ENCODE measurements at places on chromosomes 3 and 15.

- no peak for DNase-seq
Observed at GRCh38 chr15:39598186-39598850, 17.4 kb downstream of the THBS1 start.

- DNase-seq = no peak
Observed at GRCh38 chr15:87033056-87033455, 953.4 kb downstream of the AGBL1 start.

DNA sequence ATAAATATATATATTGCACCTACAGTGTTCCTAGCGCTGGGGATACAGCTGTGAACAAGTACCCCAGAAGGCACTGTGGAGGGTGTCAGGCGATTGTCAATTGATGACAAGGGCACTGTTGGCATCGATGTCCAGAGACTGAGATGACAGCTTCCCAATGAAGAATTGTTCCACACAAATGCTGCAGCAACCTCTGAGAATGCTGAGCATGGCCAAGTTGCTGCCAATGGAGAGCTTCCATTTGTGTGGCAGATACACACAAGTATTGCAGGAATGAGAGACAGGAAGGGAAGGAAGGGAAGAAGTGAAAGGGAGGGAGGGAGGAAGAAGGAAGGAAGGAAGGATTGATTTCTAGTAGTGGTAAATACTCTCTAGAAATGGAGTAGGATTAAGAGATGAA, 21.9 kb downstream of the LRTM1 start:
- no peak for DNase-seq

- no peak for DNase-seq
Observed at GRCh38 chr3:187828579-187829452, 83.5 kb upstream of the BCL6 start.

DNA sequence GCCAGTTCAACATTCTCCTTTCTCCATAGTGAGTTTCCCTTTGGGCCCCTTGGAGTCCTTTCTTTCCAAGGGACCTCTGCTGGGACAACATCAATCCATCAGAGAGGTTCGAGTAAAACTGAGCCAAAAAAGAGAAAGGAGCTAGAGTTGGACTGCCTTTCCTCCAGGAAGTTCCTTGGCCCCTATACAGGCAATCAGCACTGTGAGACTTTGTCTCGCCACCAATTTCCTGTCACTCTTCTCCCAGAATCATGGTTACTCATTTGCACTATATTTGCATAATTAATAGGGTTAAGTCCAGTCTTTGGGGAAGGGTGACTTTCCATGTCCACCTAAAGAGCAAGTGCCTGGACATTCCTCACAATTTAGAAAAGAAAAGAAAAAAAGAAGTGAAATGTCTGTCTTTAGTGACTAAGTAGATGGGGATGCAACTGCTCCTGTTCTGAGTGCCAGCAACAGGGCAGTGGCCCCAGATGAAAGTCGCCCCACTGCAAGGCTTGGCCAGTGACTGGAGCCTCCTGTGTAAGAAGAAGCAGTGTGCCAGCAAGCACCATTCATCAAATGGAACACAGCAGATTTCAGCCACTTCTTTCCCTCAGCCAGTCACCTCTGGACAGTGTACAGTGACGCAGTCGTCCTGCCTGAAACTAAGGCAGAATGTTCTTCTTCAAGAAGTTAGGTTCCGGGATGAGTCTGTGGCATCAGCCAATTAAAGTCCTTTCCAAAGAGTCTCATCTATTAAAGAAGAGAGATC, 91.6 kb downstream of the FSIP1 start:
- DNase-seq = no peak

- DNase-seq = no peak
Observed at GRCh38 chr15:29896062-29896461, 73.8 kb upstream of the TJP1 start.

DNA sequence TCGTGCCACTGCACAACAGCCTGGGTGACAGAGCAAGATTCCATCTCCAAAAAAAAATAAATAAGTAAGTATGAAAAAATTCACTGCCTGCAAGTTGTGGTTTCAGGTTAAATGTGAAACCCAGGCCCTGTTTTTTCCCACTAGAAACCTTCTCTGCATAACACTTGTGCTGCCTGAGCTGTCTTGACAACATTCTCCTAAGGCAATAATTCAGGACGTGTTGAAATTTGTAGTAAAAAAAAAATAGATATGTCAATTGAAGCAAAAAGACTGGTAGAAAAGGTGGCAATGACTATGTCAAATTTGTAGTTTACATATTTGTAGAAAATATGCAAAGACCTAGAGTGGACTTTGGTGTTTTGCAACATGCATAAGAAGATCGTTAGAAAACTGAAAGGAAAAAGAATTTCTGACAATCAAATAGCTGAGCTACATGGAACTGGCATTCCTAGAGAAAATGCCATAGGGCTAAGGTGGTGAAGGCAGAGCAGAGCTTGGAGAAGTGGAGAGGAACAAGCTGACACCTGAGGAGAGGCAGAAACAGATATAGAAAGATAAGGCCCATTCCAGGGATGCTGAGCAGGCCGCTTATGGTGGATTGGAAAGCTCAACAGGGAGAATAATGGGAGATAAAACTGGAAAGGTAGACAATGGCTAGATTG, 150.2 kb downstream of the PLCH1 start:
- no peak for DNase-seq

DNA sequence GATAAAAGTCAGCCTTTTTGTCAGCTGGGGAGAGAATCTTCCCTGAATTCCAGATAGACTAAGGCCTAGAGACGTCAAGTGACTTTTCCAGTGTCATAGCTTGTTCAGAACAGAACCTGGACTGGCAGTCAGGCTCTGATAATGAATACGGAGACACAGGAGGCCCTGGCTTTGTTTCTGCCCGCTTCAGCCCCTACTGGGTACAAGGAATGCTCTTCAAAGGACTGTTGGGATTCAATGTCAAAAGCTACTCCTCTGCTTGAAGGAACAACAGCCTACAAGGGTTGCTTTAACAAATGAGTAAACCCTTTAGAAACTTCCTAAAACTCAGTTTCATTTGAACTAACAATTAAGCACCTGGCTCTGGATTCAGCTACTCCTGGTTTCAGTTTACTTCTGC, 412.3 kb downstream of the OXSM start:
- DNase-seq = no peak

Data from stimulated activated CD4-positive, alpha-beta T cell treated with anti-CD3 and anti-CD28 coated beads, Interleukin-15, amount 100 ng/mL, for 1 hour (primary cell).